Left ventricle myocardium inferior (tissue), 1 donor: ENCODE measurements at places on chromosomes 2 and 18. TPM values are rescaled to one million over a fixed set of nuclear protein-coding genes. Genes with fewer than 3 reads are reported as not detected.

GRCh38 chr2:63589148-63589958, 590 bp downstream of the MDH1 start:
- no peaks in the 10 kb centered on the region for H3K27me3 ChIP-seq
- H3K36me3 ChIP-seq, result peaks cover 29% of the 10 kb centered on the region
- H3K27ac ChIP-seq, result peak overlapping the region; percentile 97
- H3K4me3 ChIP-seq, result peak overlapping the region; percentile 86

DNA sequence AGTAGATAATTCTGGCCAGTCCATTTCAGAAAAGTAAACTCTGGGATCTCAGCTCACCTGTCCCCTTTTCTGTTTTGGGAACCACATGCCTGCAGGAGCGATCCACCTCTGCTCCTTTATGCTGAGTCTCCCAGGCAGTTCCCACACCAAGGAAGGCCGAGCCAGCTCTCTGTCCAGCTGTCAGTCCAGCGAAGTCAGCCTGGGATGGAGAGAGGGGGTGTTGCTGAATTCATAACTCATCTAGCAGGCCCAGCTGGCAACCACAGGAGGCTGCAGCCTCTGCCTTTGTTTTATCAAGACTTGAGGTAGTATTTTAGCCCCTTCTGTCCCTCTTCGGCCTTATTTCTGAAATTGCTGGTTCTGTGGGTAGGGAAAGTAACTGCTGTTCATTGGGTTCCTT, 209.9 kb downstream of the ARL4C start:
- H3K4me3 ChIP-seq, result no peak overlapping the region
- peaks cover 16% of the 10 kb centered on the region for H3K27me3 ChIP-seq
- no peaks in the 10 kb centered on the region for H3K36me3 ChIP-seq
- H3K27ac ChIP-seq, result no peak overlapping the region
- peaks cover 16% of the 10 kb centered on the region for H3K4me1 ChIP-seq

DNA sequence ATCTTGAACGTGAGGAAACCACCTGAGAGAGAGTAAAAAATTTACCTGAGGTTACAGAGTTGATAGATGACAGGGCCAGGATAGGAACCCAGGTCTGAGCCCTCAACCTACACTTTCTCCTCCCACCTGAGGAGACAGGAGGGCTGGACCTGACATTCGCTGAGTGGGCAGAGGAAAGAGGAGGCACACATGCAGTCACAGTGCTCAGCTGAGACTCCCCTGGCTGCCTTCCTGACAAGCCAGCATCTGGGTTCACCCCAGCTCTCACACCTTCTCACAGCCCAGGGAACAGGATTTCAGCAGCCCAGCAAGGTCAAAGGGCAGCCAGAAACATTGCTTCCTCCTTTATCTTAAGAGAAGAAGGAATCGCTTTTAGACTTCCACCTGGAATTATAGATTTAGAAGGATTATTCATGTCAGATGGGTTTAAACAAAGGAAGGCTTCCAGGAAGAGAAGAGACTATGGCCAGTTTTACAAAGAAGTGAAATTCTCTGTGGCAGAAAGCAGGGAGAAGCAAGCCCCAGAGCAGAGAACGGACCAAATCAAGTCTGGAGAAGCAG, 18.1 kb upstream of the PKDCC start:
- H3K27ac ChIP-seq, result no peak overlapping the region
- peaks cover 34% of the 10 kb centered on the region for H3K4me1 ChIP-seq
- DNase-seq, result no peak
- H3K27me3 ChIP-seq, result no peaks in the 10 kb centered on the region
- H3K36me3 ChIP-seq, result no peaks in the 10 kb centered on the region
- no peak overlapping the region for H3K4me3 ChIP-seq

- H3K27me3 ChIP-seq, result no peaks in the 10 kb centered on the region
- H3K4me3 ChIP-seq, result no peak overlapping the region
- H3K4me1 ChIP-seq, result peaks cover 44% of the 10 kb centered on the region
- peak overlapping the region; percentile 89 for H3K27ac ChIP-seq
Measured at GRCh38 chr2:54384301-54385203, 71.6 kb upstream of the SPTBN1 start.

- H3K36me3 ChIP-seq, result no peaks in the 10 kb centered on the region
- H3K4me3 ChIP-seq, result no peak overlapping the region
- H3K27me3 ChIP-seq, result no peaks in the 10 kb centered on the region
- no peaks in the 10 kb centered on the region for H3K4me1 ChIP-seq
Measured at GRCh38 chr2:12032398-12032797, 286.0 kb downstream of the LPIN1 start.

- H3K27me3 ChIP-seq, result no peaks in the 10 kb centered on the region
- H3K4me1 ChIP-seq, result peaks cover 11% of the 10 kb centered on the region
- no peak overlapping the region for H3K27ac ChIP-seq
- H3K36me3 ChIP-seq, result no peaks in the 10 kb centered on the region
- no peak overlapping the region for H3K4me3 ChIP-seq
- no peak for DNase-seq
Measured at GRCh38 chr2:217703999-217704398, 298.8 kb downstream of the TNS1 start.

DNA sequence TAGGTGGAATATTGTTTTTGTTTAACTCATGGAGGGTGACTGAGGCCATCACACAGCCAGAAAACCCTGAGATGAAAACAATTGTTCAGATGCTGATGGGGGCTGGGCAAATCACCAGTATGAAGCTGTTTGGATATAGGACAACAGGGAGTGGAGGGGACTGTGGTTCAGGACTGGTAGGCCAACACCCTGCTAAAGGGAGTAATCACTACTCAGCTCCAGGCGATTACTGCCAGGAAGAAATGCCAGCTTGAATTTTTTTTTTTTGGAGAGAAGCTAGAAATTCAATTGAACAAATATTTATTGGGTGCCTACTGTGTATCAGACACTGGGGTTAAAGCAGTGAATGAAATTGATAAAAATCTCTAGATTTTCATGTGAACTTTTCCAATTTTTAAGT, 37.4 kb downstream of the TNP1 start:
- no peak overlapping the region for H3K4me3 ChIP-seq
- no peaks in the 10 kb centered on the region for H3K27me3 ChIP-seq
- H3K4me1 ChIP-seq, result peaks cover 15% of the 10 kb centered on the region
- H3K27ac ChIP-seq, result no peak overlapping the region
- no peak for DNase-seq

The IL18R1 gene
- total RNA-seq, result 1.8 TPM

- H3K4me3 ChIP-seq, result no peak overlapping the region
- peaks cover 7% of the 10 kb centered on the region for H3K36me3 ChIP-seq
- no peaks in the 10 kb centered on the region for H3K27me3 ChIP-seq
- peak overlapping the region; percentile 53 for H3K27ac ChIP-seq
- no peak for DNase-seq
- H3K4me1 ChIP-seq, result peaks cover 18% of the 10 kb centered on the region
Measured at GRCh38 chr2:168118733-168119514, 128.5 kb downstream of the STK39 start.

DNA sequence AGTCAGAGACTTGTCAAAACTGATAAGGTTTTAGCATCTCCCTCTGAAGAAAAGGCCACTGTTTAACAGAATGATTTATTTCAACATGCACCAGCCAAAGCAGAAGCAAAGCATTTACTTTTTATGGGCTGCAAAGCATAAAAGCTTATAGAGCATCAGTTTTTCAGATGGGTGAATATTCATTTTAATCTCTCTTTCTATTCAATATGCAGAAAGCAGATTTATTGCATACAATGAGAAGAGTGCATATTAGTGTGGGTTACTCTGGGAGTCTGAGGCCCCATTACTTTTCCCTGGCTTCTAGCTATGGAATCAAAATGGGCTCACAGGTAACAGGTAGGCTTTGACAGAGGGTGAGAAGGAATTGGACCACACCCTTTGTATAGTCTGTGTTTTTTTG, 9.0 kb downstream of the PTPRM start:
- H3K4me3 ChIP-seq, result no peak overlapping the region
- H3K27ac ChIP-seq, result peak overlapping the region; percentile 17
- H3K36me3 ChIP-seq, result no peaks in the 10 kb centered on the region
- no peak for DNase-seq
- H3K4me1 ChIP-seq, result peaks cover 100% of the 10 kb centered on the region
- H3K27me3 ChIP-seq, result no peaks in the 10 kb centered on the region

DNA sequence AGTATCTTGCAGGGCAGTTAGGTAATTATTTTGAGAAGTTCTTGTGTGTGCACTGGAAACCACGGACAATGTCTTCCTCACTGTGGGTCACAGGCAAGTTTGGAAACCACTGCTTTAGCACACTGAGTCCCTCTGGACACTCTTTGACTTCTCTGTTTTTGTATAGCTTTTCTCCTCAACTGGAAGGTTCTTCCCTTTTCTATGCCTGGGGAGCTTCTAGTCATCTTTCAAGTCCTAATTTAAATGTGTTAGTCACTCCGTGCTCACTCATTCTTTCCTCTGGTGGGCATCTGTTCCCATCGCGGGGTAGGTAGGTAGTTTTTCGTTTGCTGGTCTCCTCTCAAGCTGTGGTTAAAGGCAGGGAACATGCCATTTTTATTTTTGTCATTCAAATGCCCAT, 32.1 kb downstream of the E2F6 start:
- no peak for DNase-seq
- no peak overlapping the region for H3K27ac ChIP-seq
- no peak overlapping the region for H3K4me3 ChIP-seq
- H3K36me3 ChIP-seq, result no peaks in the 10 kb centered on the region

DNA sequence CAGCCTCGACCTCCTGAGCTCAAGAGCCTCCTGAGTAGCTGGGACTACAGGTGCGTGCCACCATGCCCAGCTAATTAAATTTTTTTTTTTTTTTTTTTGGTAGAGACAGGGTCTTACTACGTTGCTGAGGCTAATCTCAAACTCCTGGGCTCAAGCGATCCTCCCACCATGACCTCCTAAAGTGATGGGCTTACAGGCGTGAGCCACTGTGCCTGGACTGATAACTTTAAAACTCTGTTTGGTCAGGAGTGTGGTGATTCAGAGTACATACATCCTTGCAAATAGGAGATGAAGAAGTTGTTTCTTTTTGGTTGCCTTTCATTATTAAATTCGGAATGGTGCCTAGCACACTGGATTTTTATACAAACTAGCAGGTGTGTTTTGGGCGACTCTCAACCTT, 73.0 kb downstream of the LTBP1 start:
- H3K4me3 ChIP-seq, result no peak overlapping the region
- H3K36me3 ChIP-seq, result peaks cover 6% of the 10 kb centered on the region
- peak overlapping the region; percentile 64 for H3K27ac ChIP-seq
- no peak for DNase-seq
- H3K4me1 ChIP-seq, result peaks cover 64% of the 10 kb centered on the region

DNA sequence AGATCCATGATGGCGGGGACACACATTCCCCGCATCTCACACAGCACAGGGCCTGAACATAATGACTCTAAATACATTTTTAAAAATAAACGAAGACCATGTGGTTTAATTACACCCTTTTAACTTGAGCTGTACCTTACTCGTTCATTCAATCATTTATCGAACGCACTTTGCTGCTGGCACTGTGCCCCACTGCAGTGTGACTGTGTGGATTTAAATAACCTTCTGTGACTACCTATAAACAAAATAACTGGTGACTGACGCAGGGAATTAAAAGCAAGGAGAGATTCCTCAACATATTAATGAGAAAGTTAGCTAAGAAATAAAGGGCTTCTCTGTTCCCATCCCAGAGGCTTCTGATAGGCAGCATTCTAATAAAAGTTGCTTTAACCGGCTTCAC, 10.9 kb upstream of the FZD7 start:
- H3K4me1 ChIP-seq, result peaks cover 33% of the 10 kb centered on the region
- H3K27me3 ChIP-seq, result peaks cover 11% of the 10 kb centered on the region
- H3K27ac ChIP-seq, result peak overlapping the region; percentile 30
- no peak overlapping the region for H3K4me3 ChIP-seq

DNA sequence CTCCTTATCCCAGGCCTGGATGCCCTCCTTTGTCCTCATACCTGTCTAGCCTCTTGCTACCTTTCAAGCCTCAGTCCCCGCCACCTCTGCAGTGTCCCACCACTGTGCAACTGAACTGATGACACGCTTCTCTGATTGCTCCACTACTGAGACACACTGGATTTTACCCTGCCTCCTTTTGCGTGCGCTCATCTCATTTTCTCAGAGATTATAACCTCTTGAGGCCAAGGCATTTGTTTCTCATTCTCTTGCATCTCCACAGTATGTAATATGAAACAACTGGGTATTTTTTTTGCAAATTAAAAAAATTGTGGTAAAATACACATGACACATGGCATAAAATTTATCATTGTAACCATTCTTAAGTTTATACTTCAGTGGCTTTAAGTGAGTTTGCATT, 95.4 kb downstream of the PRKCE start:
- no peak for DNase-seq
- H3K4me1 ChIP-seq, result peaks cover 30% of the 10 kb centered on the region

DNA sequence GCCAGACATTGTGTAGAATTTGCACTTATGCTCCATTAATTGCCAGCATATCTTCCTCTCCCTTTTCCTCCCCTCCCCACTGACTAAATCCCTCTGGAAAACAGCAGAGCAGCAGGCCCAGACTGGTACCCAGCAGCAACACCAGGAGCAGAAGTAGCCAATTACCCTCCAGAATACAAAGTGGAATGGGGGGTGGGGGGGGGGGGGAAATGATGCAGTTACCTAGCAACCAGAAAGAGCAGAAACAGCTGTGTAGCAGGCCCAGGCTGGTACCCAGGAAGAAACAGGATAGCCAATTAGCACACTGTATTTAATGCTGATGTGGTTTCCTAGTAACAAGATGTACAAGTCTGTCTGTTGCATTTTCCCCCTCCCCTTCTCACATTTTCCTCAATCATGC, 52.3 kb downstream of the KLF7 start:
- no peaks in the 10 kb centered on the region for H3K27me3 ChIP-seq
- no peak overlapping the region for H3K4me3 ChIP-seq
- H3K4me1 ChIP-seq, result peaks cover 89% of the 10 kb centered on the region
- DNase-seq, result no peak
- H3K36me3 ChIP-seq, result peaks cover 19% of the 10 kb centered on the region

The KYNU gene
- 1.0 TPM for total RNA-seq

DNA sequence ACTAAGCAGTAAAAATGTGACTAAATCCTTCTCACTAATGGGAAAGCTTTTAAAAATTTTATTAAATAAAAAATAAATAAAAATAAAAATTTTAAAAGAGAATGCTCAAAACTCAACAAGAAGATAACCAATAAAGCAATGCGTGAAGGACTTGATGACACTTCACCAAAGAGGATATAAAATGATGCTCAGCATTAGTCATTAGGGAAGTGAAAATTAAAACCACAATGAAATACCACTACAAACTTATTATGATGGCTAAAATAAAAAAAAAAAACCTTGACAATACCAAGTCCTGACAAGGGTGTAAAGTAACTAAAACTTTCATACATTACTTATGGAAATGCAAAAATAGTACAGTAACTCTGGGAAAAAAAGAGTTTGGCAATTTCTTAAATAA, 3.3 kb upstream of the WDR75 start:
- DNase-seq, result no peak

The PIEZO2 gene
- 0.33 TPM for total RNA-seq

GRCh38 chr18:36744261-36744876, 84.4 kb downstream of the TPGS2 start:
- no peaks in the 10 kb centered on the region for H3K27me3 ChIP-seq
- no peaks in the 10 kb centered on the region for H3K4me1 ChIP-seq
- H3K36me3 ChIP-seq, result peaks cover 19% of the 10 kb centered on the region
- H3K4me3 ChIP-seq, result no peak overlapping the region

The CSRNP3 gene
- 4.0 TPM for total RNA-seq

DNA sequence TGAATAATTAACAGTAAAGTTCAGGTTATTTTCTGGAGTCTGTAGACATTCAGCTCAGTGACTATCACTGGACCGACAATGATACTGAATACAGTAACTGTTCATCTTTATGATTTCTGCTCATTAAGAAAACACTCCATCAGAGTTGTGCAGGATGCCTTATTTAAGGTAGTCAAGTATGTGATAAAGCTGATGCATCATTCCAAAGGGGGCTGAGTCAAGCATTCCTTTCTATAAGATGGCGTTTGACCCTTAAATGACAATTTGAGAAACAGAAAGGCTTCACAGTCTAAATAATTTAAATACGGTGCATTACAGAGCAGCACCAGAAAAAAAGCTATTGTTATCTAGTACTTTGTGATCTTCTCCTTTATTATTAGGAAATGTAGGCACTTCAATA, 131.1 kb downstream of the CDH2 start:
- peak overlapping the region; percentile 2 for H3K27ac ChIP-seq
- no peaks in the 10 kb centered on the region for H3K36me3 ChIP-seq
- no peaks in the 10 kb centered on the region for H3K27me3 ChIP-seq
